ENCODE measurements at places on chromosomes 3 and 15.

GRCh38 chr3:55246033-55246432 lies 241.1 kb downstream of the WNT5A start:
- no peak for DNase-seq

- DNase-seq: no peak
These were observed 65.3 kb downstream of the SH3GL3 start for GRCh38 chr15:83512459-83512858.

GRCh38 chr15:94701281-94701985 lies 470.1 kb downstream of the MCTP2 start:
- no peak for DNase-seq

DNA sequence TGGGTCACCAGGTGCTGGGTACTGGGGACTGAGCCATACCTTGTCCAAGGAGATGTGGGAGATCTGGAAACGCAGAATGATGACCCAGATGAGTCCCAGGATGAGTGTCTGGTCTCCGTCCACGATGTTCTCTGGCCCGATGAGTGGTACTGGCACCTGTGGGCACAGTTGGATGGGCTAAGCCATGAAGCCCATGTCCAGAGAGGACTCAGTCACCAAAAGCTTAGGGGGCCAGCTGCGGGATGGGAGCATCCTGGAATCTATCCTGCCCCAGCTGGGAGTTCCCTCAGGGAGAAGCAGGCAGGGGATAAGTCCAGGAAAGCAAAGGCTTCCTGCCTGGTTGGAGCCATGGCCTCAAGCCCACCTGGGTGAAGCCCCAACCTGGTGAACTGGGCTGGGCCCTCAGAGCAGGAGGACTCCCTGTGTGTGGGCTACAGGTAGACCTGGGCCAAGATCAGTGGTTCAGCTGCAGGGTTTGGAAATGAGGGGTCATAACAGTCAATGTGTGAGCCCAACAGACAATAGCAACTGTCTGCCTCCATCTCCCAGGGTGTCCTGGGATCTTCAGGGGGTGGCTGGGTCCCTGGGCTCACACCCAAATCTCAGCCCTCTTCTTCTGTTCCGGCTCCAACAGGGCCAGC lies 3.7 kb downstream of the SPTBN5 start:
- no peak for DNase-seq

DNA sequence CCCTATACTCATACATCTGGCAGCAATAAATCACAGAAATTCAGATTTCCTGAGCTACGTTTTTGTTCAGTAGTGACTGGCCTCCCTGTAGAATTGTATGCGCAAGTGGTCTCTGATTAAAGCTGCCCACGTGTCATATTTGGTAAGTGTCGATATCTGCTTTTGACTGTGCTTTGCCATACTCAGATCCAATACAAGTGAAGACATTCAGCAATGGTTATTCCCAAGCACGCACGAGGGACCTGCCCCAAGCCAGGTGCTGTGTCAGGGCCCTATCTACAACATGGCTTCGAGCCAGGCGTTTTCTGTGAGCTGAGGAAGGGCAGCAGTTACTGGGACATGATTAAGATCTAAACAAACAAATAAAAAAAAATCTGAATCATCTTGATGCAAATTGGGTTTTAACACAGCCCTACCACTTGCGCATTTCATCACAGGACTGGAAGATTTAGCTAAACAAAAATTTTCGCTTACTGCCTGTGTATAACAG lies 47.2 kb upstream of the ICE2 start:
- DNase-seq: no peak

- DNase-seq: no peak
These were observed 23.3 kb downstream of the FMN1 start for GRCh38 chr15:33171202-33171601.

DNA sequence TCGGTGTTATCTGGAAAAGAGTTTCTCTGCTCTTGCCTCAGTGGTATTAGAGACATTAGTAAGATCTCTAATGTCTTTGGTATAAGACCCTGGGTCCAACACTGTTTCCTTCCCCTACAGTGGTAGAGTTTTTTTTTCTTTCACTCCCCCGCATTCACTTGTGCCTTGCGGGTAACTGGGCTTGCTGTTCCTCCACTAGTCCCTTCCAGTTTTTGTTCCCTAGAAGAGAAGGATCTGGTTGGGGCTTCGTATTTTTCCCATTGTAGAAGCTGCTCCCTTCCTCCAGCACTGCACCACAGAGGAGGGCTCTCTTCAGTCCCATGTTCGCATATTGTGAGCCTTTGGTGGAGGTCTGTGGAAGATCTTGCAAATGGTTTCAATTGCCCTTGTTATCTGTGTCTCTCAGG lies 13.7 kb downstream of the CTDSPL2 start:
- no peak for DNase-seq

DNA sequence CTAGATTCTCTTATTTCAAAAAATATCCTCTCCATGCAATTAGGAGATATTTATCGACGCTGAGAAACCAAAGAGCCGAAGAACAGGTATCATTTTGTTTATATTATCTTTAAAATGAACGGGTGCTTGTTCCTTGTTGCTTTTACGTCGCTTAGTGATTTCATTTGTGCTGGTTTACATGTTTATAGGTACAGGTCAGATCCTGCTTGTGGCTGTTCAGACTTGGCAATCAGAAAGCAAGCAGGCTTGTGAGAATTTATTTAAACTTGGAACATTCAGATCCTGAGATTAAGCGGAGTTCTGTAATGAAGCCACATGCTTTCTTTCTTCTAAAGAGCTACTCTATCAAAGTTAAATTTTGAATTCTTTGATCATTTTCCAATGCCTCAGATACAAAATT lies 43.0 kb upstream of the ATP2C1 start:
- no peak for DNase-seq

- no peak for DNase-seq
These were observed 60.5 kb downstream of the IGF2BP2 start for GRCh38 chr3:185764163-185764979.

DNA sequence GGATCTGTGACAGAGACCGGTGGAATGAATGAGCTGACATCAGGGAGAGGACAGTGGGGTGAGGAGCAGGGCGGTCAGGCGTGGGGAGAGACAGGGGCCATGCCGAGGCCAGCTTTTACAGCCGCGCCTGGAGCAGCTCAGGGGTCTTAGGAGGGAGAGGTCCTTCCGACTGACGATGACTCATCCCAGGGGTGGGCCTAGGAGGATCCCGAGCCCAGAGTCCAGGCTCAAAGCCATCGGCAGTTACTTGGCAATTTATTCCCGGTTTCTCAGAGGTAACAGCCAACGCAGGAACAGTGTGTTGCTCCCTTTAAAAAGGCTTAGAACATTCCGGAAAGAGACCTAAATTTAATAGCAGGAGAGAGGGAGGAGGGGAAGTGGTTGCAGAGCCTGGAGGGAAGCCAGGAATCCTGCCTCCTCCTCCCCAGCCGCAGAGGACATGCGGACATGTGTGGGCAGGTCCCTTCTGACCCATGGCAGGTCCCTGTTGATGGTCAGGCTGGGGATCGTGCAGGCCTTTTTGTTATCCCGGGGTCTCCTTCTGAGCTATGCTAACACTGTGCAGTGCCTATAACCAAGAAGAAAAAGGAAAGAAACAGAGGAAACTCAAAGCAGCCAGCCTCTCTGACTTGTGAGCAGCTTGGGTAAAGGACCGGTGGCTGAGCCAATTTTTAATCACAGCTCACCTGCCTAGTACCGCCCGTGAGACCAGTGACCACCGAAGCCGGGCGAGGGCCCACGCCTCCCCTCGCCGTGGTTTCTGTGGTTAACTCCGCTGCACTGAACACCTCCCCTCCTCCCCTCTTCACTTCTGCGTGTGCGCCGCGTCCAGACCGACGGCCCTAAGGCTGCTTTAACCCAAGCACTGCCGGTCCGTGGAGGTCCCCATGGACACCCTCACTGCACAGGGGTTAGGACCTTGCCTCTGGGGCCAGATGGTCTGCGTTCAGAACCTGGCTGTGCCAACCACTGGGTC lies 392.4 kb upstream of the PROK2 start:
- DNase-seq: no peak

DNA sequence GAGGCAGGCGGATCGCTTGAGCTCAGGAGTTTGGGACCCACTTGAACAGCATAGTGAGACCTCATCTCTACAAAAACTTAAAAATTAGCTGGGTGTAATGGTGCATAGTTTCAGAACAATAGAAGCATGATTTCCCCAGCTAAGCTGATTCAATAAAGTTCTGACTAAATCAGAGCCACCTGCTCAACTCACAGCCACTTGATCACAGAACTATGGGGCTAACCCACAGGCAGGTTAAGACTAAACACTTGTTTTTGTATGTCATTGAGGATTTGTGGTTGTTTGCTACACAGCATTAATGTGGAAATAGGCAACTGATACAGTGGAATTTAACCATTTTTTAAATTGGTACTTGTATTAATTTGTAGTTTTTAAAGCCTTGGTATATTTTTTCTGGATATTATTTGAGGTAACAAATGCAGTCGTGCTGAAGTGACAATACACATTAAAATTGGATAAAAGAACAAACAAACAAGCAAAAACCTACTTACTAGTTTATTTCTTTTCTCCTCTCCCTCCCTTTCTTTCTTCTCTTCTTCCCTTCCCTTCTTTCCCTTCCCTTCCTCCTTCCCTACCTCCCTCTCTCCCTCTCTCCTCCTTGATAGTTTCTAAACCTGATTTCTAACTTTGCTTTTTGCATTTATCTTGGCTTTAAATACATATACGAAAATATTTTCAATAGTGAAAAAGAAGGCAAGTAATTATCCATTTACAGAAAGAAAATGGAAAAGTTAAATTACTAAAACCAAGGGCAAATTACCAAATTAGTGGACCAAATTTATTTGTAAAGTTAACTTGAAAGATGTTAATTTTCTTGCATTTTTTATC lies 32.1 kb downstream of the OXSM start:
- no peak for DNase-seq

GRCh38 chr15:88586401-88587162 lies 34.6 kb upstream of the AEN start:
- no peak for DNase-seq

DNA sequence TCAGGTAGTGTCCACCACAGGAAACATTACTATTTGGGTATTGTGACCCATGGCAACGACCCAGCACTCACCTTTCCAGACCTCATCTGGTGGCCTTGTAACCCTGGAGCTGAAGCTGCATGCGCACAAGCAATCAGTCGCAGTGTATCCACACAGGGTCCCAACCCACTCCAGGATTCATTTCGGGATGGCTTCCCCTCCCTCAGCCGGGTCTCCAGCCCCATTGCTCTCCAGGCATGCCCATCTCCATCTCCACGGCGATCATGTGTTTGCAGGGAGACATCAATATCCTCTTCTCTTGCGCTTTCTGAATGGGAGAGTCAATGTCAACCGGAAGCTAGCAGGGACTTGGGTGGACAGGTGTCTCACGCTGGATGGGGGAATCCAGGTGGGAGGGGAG lies 35.2 kb downstream of the GOLGA6L2 start:
- no peak for DNase-seq

GRCh38 chr3:126671521-126671920 lies 16.6 kb upstream of the TXNRD3 start:
- no peak for DNase-seq

GRCh38 chr3:119880966-119881365 lies 99.1 kb downstream of the NR1I2 start:
- no peak for DNase-seq

GRCh38 chr15:89051875-89052274 lies 36.4 kb upstream of the ABHD2 start:
- no peak for DNase-seq

- no peak for DNase-seq
These were observed 20.1 kb upstream of the PTX3 start for GRCh38 chr3:157416347-157417087.

DNA sequence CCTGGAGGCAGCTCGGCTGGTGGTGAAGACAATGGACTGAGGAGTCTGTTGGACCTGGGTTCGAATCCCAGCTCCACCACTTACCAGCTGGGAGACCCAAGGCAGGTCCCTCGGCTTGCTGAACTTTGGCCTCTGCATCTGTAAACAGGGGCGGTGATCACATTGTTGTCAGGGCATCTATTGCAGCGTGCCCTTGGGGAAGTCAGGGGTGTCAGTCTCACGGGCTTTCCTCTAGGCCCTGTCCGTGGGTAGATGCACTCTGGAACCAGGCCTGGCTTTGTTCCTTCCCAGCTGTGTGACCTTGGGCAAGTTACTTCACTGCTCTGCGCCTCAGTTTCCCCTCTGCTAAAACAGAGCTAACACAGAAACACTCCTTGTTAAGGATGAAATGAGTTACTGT lies 68.8 kb upstream of the SLC6A6 start:
- DNase-seq: no peak

DNA sequence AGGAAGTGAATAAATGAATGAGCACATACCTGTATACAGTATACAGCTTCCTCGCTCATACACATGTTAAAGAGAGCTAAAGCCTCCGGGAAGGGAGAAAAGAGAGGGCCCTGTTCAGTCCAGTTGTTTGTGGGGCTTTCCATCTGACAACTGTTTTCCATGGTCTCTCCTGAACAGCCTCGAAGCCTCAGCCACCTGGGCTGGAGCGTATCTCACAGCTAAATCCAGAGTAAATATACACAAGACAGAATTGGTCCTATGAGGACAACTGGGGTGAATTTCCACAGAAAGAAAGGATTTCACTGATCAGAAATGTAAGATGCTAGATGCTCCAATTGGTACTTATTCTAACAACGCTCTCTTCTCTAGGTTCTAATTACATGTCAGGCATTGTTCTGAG lies 103.5 kb downstream of the LIPC start:
- no peak for DNase-seq

DNA sequence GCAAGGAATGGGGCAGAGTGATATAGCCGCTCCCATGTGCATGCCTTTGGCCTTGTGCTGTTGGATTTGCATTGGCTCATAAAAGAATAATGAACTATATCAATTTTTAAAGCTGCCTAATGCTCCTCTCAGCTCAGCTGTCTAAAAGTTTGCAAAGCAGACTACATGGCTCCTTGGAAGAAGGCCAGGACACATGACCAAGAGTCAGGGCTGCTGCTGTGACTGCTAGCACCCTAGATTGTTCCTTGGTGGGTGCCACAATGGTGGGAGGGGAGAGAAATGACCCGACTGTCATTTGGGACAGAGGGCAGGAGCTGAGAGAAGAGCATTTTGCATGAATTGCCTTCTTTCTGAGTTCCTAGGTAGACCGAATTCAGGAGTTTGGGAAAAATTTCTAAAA lies 307.9 kb downstream of the PDCD6IP start:
- no peak for DNase-seq

DNA sequence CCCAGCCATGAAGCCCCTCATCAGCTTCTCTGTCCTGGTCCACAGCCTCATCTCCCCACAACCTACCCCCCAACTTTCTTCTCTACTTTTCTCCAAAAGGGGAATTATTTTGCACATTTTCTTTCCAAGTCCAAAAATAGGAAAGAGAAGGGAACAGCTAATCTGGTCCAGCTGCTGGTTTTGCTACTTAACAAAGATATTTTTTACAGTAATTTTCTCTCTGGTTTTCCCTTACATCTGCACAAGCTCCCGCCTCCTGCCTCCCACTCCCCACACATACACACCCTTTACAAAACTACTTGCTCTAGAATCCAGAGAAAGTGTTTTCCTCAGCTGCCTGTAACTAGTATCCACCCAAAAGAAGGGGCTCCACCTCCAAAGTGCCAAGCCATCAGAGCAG lies 177.2 kb downstream of the POLR2M start:
- DNase-seq: no peak

DNA sequence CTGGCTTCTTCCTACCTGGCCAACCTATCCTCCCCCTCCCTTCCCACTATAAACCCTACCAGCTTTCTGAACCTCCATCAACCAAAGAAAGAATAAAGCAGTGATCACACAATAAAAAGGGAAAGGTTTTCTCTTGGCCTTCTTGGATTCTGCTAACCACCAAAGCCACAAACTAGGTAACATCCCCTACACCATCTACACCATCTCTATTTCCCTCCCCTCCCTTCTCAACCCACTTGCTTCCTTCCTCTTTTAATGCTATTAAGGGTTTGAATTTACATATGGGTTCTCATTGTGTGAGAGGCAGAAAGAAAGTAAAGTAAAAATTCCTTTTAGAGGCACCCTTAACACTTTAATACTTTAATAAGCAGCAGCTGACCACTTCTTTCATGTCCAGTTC lies 25.8 kb upstream of the RSL24D1 start:
- DNase-seq: peak; percentile 82

Data from bone marrow (tissue), 2 donors.